ENCODE measurements at places on chromosomes 2 and 18. TPM values are rescaled to one million over a fixed set of nuclear protein-coding genes. Genes with fewer than 3 reads are reported as not detected.

Gene LCT
- polyA plus RNA-seq, result not detected

Gene CCDC74B
- polyA plus RNA-seq, result 11.6 TPM

Gene ZNF532
- polyA plus RNA-seq, result 102 TPM

Gene EPAS1
- polyA plus RNA-seq, result 46.9 TPM

Gene REG1B
- polyA plus RNA-seq, result not detected

Gene CHN1
- polyA plus RNA-seq, result 31.4 TPM

Gene SPIRE1
- polyA plus RNA-seq, result 36.5 TPM

Gene CNNM3
- polyA plus RNA-seq, result 27.9 TPM

Gene CCDC121
- polyA plus RNA-seq, result 13.9 TPM

Gene VWA3B
- polyA plus RNA-seq, result 0.40 TPM

Gene IL37
- polyA plus RNA-seq, result not detected
